Activated gamma-delta T cell (primary cell): ENCODE measurements at places on chromosomes 1 and 21.

DNA sequence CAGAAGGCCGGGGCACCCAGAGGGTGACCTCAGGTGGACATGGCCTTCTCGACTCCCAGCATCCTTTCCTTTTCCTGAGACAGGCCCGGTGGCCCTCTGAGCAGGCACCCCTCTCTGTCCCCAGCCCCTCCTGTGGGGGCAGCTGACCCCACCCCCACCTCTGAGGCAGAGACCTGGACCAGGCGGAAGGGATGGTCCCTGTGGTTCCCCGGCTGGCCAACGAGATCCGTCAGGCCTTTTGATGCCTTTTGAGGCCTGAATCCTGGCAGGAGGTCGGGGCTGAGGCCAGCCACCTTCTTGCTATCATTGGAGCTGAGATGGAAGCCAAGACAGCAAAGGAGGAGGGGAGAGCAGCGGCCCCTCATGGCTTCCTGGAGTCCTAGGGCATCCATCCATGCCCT, 50.2 kb upstream of the ACTRT2 start:
- no peak for DNase-seq

DNA sequence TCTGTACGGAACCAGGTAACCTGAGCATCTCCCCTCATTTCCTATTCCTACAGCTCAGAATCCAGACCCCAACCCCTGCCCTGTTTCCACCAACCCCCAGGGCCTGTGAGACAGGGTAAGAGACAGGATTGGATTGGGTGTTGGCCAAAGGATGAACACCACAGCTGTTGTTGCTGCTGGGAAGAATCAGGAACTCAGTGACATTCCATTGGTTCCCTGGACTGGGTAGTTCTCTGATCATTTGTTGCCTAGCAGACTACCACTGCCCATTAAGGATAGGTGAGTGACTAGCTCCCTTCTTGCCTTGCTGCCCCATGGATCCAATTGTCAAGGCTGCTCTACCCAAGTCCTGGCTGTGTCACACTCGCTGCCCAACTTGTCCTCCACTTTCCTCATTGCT, 10.0 kb downstream of the NCSTN start:
- no peak for DNase-seq

DNA sequence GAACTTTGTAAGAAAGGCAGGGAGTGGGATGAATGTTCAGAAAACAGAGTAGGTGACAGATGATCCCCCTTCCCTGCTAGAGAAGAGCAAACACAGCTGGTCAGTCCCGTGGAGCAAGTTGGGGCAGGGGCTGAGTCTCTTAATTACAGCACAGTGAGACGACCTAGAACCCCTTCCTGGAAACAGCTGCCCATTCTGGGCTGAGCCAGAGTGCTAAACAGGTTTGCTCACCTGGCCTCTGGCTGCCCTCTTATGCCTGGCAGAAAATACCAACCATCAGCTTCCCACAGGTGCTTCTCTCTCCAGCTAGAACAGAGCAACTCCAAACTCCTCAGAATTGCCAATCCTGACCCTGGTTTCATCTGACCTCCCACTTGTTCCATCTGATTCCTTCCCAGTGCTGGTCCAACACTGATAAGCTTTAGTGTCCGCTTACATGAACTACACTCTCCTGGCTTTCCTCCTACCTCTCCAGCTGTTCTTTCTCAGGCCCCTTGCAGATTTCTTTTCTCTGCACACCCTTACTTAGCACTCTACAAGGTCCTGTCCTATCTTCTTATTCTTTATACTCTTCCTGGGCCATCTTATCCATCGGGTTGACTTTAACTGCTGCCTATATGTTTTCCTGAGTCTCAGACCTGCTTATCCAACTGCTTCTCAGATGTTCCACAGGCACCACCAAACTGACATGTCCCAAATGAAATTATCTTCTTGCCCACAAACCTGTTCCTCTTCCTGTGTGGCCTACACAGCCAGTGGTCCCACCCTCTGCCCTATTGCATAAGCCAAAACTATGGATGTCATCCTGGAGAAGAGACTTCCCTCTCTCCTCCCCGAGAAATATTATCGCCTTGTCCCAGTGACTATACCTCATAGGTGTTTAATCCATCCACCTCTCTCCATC, 22.6 kb upstream of the COL9A2 start:
- no peak for DNase-seq

GRCh38 chr1:219559899-219560298, 53.0 kb downstream of the ZC3H11B start:
- no peak for DNase-seq

DNA sequence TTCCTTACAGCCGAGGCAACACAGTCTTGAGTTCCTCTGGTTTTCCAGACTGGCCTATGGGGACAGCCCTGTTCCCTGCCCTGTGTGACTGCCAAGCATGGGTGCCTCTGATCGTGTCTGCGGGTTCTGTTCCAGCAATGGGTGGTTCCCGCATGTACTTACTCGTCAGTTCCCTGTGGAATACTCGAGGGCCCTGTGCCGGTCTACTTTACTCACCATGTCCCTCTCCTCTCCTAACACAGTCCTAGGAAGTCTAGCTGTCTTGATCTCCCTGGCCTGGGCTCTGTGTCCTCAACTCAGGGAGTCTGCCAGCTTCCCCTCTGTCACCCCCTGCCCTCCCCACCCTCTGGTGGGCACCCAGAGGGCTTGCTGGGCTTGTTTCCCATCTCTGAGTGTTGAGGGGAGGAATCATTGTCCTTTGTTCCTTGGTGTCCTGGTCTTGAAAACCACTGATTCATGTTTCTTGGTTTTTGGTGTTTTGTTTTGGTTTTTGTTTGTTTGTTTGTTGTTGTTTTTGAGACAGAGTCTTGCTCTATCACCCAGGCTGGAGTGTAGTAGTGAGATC, 36.0 kb downstream of the TRAPPC10 start:
- no peak for DNase-seq

- no peak for DNase-seq
These were observed 32.1 kb upstream of the DDAH1 start for GRCh38 chr1:85496941-85497582.

GRCh38 chr1:44208226-44208625, 5.0 kb upstream of the DMAP1 start:
- no peak for DNase-seq

DNA sequence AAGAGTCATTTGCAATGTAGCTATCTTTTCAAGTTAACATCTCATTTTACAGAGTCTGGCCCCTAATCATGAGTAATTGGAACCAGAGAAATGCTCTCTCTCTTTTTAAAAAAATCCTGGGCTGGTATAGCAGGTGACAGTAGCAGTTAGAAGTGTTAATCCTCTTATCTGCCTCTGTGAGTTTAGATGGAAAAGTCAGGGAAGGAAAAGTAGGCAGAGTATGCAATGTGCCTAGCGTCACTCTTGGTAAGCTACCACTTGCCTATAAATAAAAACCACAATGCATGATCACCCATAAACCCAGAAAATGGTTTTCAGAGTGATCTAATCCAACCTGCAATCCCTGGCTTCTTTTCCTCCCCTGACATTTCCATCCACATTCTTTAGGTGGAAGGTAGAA, 43.2 kb downstream of the UTP25 start:
- DNase-seq = no peak

DNA sequence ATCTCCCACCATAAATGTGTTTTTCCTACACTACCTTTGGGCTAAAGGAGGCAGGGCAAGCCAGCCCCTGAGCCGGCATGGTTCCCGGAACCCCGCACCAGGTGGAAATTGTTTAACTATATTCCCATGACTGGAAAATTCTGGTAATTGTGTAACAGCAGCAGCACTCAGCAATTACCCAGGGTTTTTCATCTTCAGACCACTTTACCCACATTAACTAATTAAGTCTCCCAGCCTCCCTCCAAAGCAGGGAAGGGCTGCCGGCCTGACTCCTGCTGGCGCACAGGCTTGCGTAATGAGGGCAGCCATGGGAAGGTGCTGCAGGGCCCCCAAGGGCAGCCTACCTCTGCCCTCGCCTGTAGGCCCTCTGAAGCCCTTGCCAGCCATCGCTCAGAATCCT, 140.7 kb upstream of the VAMP3 start:
- DNase-seq = no peak

- no peak for DNase-seq
These were observed 78.5 kb downstream of the FHAD1 start for GRCh38 chr1:15325375-15326085.

- no peak for DNase-seq
These were observed 58.6 kb downstream of the PBX1 start for GRCh38 chr1:164617377-164618201.

DNA sequence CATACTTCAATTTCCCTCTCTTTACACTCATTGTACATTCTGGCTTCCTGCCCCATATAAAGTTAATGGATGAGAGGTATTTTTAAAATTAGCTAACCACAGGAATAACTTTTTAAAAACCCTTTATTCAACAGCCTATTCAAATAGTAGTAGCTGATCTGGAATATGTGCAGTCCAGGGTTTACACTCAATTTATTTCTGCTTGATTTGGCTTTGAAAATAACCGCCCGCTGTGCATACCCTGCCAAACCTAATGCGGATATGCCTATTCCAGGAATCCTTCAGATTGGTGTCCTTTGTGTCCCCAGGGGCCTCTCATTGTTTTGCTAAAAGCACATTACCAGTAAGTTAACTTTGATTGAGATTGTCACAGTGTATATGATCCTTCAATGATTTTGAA, 1686.2 kb downstream of the PLA2G4A start:
- no peak for DNase-seq

DNA sequence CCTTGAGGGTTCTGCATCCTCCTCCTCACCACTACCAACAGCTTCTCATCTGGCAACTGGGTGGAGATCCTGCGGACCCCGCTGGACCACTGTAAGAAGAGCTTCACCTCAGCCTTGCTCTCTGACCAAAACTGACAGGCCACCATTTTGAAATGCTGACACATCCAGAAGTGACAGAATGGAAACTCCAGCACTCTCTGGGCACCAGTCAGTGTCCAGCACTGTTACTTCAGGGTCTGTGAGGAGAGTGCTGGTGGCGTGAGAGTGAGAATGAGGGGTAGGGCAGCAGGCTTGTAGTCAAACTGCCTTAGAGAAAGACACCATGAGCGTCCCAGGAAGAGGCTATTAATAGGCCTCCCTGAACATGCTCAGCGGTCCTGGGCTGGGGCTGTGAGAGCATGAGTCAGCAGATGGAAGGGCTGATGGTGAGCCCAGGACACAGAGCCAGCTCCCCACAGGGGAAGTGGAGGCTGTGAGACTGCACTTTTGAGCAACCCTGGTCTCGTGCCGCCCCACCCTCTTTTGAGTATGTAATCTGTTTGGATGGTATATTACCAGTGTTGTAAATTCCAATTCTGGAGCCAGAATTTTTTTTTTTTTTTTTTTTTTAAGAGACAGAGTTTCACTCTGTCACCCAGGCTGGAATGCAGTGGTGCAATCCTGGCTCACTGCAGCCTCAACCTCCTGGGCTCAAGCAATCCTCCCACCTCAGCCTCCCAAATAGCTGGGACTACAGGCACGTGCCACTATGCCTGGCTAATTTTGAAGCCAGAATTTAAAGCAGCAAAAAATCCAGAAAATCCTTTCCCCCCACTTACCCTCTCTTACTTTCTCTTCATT, 34.4 kb upstream of the SLC30A1 start:
- DNase-seq = no peak

- DNase-seq = no peak
These were observed 124.8 kb downstream of the SIK1 start for GRCh38 chr21:43302062-43302700.

DNA sequence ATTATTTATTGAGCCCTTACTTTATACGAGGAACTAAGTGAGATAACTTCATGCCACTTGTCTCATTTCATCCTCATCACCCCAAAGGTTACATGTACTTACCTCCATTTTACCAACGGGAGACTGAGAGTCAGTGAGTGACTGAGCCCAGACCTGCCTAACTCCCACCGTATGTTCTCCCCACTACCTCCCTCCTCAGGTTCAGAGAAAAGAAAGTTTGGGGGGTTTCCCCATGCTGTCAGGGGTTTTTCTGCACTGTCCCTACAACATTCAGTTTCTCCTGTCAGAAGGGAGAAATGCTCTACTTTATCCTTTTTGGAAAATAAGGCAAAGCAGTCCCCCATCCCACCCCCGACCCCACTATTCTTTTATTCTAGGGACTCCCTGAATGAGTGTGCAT, 32.9 kb downstream of the FAM78B start:
- no peak for DNase-seq

GRCh38 chr1:65431111-65431705, 10.7 kb downstream of the LEPR start:
- no peak for DNase-seq

GRCh38 chr1:195960580-195960979, 647.7 kb downstream of the KCNT2 start:
- DNase-seq = no peak

DNA sequence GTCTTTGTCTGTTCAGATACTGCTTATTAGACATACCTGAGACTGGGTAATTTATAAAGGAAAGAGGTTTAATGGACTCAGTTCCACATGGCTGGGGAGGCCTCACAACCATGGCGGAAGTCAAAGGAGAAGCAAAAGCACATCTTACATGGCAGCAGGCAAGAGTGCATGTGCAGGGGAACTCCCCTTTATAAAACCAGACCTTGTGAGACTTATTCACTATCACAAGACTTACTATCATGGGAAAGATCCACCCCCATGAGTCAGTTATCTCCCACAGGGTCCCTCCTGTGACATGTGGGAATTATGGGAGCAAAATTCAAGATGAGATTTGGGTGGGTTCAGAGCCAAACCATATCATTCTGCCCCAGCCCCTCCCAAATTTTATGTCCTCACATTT, 7.1 kb upstream of the PSMA5 start:
- no peak for DNase-seq

GRCh38 chr1:161082996-161083747, 6.2 kb downstream of the NECTIN4 start:
- no peak for DNase-seq

GRCh38 chr21:29496337-29496736, 197.6 kb downstream of the BACH1 start:
- DNase-seq = no peak

- DNase-seq = no peak
These were observed 20.3 kb downstream of the RIMS3 start for GRCh38 chr1:40645118-40645680.

GRCh38 chr1:242225767-242226573, 227.1 kb upstream of the MAP1LC3C start:
- DNase-seq = no peak

GRCh38 chr1:183283286-183283685, 97.2 kb downstream of the LAMC2 start:
- DNase-seq = no peak
